CD4-positive, alpha-beta T cell treated with Interleukin-15 for 1 hour (primary cell): ENCODE measurements at places on chromosomes 11 and 22.

DNA sequence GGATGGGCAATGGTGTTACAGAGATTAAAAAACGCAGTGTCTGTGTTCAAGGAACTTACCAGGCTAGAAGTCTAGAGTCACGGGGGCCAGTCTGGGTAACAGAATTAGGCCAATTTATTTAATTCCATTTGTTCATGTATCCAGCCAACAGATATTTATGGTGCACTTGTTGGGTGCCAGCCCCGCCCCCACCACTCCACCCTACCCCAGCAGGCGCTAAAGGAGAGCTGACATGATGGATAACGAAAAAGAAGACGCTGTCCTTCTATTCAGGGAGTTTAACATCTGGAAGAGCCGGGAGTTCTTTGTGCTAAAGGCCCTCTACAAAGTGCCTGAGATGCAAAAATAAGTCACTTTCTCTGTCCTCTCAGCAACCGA is 1.1 kb upstream of the BMAL1 start:
- DNase-seq = no peak

GRCh38 chr11:16750417-16750816 is 12.0 kb downstream of the C11orf58 start:
- no peak for DNase-seq

DNA sequence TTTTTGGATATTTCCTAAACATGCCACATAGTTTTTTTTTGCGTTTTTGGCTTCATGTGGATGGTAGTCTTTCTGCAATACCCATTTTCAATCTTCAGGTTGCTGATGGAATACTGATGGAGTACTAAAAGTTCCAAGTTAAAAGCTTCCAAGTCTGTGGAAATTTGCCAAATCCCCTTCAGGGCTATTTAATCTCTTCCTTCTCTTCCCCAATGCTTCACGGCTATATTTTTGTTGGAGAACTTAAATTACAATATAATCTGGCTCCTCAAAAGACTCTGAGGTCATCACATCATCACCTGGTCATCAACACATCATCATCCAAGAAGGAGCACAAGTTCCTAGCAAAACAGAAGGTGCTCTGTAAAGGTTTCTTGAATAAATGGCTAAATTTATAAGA is 881.0 kb upstream of the TENM4 start:
- DNase-seq = no peak

DNA sequence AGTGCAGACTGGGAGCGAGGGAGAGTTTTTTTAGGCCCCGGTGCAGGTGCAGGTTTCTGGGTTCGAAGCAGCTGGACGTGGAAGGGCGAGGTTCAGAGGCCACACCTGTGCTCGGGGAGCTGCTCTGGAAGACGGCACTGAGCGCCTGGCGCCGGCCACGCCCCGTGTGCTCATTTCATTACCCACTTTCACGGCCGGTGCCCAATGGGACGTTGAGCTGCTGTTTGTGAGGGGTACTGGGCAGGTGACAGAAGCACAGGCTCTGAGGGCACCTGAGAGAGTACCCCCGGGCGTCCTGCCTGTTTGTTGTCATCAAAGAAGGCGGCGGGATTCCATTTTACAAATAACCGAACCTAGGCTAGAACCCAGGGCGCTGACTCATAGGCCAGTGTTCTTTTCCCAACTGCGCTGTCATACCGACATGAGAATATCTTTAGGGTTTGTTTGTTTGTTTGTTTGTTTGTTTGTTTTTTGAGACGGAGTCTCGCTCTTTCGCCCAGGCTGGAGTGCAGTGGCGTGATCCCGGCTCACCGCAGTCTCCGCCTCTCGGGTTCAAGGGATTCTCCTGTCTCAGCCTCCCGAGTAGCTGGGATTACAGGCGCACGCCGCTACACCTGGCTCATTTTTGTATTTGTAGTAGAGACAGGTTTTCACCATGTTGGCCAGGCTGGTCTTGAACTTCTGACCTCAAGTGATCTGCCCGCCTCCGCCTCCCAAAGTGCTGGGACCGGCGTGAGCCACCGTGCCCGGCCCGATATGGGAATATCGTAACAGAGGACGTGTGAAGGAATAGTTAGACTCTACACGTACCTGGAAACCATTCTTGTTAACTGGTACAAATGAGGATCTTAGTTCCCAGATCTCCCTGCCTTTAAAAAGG is 16.6 kb upstream of the SPTBN2 start:
- peak; percentile 38 for DNase-seq

DNA sequence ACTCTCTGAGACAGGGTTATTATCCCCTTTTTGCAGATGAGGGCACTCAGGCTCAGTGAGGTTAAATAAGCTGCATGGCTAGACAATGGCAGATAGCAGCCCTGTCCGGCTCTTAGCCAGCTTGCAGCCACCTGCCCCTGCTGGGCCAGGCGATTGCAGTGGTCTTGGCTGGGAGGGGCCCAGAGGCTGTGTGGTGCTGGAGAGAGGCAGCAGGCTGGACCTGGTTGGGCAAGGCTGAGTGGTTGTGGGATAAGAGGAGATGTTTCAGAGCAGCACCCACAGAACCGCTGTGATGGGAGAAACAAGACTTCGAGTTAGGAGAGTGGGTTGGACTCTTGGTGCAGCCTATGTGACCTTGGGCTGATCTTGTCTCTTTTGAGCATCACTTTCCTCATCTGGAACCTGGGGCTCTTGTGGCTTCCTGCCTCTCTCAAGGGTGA is 25.5 kb downstream of the PTPRJ start:
- DNase-seq = no peak

DNA sequence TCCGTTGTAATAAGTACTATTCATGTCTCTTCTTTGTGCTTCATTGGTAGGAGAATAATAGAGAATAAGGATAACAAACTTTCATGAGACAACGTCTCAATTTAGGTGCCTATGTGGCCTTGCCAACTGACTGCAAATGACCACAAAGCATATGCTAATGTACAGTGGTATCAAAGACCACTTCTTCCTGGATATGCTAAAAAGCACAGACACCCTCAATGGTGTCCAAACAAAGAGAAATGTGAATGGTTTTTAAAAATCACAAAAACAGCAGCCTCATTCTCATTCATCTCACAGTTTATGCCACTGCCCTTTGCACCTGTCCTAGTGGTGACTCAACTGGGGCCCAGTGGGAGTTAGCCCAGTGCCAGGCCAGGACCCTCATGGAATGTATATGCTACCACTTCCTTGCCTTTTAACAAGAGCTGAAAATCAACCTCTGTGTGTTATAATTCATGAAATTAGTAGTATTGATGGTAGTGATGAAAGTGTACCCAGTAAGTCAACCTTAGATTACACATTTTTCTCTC is 65.2 kb upstream of the MTMR2 start:
- DNase-seq = no peak

GRCh38 chr22:31092161-31092560 is 11.0 kb downstream of the SMTN start:
- no peak for DNase-seq

- no peak for DNase-seq
Observed at GRCh38 chr22:36339171-36340065, 48.3 kb downstream of the MYH9 start.

- DNase-seq = no peak
Observed at GRCh38 chr11:106733635-106734034, 284.6 kb downstream of the GUCY1A2 start.

DNA sequence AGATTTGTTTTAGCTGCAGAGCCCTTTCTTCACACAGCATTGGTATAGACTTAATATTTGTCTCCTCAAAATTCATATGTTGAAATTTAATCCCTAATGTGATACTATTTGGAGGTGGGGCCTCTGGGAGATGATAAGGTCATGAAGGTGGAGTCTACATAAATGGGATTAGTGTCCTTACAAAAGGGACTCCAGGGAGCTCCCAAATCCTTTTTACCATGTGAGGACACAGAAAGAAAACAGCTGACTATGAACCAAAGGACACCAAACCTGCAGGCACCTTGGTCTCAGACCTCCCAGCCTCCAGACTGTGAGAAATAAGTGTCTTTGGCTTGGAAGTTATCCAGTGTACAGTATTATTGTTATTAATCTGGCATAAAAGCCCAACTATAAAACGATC is 10.2 kb downstream of the SLC35F2 start:
- DNase-seq = no peak

DNA sequence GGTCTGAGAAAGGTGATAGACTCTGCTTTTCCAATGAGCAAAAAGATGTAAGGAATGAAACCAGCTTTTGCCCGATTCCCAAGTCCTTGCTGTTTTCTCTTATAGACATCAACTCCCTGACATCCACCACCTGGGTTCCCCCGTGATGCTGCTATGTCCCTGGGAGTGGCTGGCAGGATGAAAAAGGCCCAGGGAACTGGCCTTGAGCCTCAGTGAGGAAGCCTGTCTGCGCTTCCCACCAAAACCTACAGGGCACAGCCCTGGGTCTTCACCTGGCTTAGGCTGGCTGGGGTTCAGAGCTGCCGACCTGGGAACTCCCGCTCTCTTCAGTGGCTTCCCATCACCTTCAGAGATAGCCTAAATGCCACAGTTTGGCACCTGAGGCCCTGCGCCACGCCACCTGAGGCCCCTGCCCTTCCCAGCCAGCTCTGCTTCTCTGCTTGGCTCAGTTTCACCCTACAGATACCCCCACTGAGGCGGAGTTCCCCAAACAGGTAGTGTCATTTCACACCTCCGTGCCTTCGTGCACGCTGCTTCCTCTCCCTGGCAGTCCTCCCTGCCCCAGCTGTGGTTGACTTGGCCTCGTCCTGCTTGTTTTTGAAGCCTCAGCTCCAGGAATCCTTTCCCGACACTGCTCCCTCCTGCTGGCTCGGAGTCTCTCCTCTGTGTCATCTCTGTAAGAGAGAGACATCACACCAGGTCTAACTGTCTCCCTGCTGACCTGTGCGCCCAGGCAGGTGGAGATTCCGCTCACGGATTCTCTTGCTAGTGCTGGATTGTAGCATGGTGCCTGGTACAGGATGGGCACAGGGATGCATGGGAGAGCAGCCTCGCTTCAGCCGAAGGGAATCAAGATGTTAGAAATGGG is 10.7 kb downstream of the SLC37A2 start:
- DNase-seq = no peak

- no peak for DNase-seq
Observed at GRCh38 chr11:123251657-123252344, 56.8 kb upstream of the CLMP start.

GRCh38 chr11:63020671-63021291 is 5.1 kb upstream of the SLC22A8 start:
- DNase-seq = no peak
